ENCODE measurements at places on chromosomes 12 and 14.

- DNase-seq: no peak
These were observed 84.0 kb downstream of the BORCS5 start for GRCh38 chr12:12440784-12441428.

GRCh38 chr12:100857971-100858370 is 63.4 kb downstream of the ANO4 start:
- no peak for DNase-seq

- DNase-seq: no peak
These were observed 850.3 kb downstream of the GALC start for GRCh38 chr14:87142551-87143211.

GRCh38 chr12:108591267-108591980 is 6.5 kb downstream of the TMEM119 start:
- DNase-seq: no peak

DNA sequence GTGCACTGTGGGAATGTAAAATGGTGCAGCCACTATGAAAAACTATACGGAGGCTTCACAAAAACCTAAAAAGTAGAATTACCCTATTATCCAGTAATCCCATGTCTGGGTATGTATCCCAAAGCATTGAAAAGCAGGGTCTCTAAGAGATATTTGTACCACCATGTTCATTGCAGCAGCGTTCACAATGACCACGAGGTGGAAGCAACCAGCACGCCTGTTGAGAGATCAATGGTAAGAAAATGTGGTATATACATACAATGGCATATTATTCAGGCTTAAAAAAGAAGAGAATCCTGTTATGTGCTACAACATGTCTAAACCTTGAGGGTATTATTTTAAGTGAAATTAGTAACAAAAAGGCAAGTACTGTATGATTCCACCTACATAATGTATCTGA is 910 bp upstream of the NOPCHAP1 start:
- DNase-seq: no peak

- DNase-seq: no peak
These were observed 1973.0 kb upstream of the FLRT2 start for GRCh38 chr14:83556746-83557453.

DNA sequence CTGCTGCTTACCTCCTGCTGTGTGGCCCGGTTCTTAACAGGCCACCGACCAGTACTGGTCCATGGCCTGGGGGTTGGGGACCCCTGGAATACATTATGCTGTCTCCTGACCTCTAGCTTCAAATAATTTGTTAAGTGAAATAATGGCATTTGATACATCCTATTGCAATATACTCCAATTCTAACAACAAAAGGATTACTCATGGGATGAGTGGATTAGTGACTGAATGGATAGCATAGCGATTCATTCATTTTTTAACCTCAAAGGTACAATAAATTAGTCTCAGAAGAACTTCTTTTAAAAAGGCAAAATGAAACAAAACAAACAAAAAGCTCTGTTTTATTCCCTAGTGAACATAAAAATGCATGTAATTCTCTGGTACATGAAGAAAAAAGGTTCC is 147.9 kb upstream of the PKP2 start:
- DNase-seq: no peak
